Suppressor macrophage treated with lipopolysaccharide for 4 hours (primary cell): ENCODE measurements at places on chromosomes 12 and 14.

GRCh38 chr12:115923851-115924250, 353.6 kb downstream of the MED13L start:
- DNase-seq = no peak

DNA sequence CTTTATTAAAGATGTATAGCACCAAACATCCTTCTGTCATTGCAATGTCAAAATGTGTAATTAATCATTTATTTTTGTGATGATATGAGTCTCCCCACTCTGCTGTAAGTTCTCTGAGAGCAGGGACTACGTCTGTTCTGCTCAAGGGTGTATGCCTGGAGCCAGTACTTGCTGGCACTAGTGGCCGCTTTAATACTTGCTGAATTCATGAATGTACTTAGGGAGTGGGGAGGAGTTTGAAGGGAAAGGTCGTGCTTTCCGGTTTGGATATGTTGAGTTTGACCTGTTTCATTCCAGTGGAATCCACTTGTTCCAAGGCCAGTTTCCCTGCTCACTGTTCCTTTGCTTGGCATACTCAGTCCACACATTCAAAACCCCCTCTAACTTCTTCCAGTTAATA, 1.9 kb upstream of the DCAF5 start:
- no peak for DNase-seq

DNA sequence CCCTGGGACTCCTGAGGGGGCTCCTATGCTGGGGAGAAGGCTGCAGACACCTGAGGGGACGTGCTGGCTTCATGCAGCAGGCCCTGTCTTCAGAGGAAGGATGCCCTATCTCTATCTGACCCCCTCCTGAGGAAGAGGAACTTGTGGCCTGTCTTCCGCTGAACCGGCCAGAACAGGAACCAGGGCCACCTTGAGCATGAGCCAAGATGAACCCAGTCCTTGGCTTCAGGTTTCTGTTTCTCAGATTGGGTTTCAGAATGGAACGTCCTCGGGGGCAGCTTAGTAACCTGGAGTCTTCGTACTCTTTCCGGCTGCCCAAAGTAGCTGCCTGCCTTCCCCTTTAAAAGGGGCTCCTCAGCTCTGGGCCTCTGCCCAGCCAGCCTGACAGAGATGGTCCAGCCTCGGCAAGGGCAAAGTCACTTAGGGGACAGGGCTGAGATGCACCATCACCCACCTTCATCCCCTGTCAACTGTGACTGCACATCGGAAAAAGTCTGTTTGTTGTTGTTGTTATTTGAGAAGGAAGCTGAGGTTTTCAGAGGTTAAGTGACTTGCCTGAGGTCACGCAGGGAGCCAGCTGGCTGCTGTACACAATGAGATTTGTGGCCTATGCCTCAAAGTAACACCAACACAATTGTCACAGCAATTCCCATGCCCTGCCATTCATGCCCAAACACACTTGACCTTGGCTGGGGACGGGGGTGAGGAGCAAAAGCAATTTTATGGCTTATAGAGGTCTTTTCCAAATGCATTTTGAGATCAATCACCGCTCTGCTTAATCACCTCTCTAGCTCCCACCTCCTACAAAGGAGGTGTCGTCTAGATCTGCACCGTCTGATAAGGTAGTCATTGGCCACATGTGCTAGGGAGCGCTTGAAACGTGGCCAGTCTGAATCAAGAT, 13.4 kb downstream of the ASB2 start:
- peak; percentile 63 for DNase-seq

DNA sequence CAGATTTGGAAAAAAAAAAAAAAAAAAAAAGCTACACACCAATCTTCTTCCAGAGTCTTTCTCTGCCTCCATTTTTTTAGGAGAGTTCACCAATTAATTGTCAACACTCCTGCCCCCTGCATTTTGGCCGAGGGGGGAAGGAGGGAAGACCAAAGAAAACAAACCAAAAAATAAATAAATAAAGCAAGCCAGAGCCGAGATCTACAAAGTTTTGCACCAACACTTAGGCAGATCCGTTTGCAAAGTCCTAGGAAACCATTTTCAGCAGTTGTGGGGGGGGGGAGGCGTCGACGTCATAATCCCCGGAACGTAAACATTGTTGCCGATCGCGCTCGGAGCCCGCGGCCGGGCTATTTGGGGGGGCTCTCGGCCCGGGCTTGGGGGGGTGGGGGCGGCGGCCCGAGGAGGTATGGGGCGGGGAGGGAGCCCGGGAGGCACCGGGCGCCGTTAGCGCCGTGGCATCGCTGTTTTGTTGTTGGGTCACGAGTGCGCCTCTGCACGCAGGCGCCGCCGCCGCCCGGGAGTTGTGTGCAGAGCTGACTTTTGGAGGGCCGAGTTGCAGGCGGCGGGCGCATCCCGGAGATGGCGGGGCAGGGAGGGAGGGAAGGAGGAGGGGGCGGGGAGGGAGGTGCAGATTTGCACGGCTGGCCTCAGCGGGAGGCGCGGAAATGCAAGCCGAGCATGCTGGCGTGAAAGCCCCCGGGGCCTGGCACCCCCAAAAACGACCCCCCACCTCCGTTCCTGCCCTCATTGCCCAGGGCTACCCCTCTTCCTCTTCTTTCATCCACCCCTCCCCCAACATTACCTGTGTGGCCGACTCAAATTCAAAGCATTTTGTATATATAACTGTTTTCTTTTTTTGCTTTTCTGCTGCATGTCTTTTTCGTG, 598 bp downstream of the KDM2B start:
- peak; percentile 70 for DNase-seq

GRCh38 chr14:76261371-76261811, 109.7 kb downstream of the GPATCH2L start:
- DNase-seq = no peak

GRCh38 chr12:114444422-114445279, 38.7 kb upstream of the TBX5 start:
- no peak for DNase-seq

GRCh38 chr12:26032719-26033241, 74.3 kb downstream of the RASSF8 start:
- DNase-seq = no peak

DNA sequence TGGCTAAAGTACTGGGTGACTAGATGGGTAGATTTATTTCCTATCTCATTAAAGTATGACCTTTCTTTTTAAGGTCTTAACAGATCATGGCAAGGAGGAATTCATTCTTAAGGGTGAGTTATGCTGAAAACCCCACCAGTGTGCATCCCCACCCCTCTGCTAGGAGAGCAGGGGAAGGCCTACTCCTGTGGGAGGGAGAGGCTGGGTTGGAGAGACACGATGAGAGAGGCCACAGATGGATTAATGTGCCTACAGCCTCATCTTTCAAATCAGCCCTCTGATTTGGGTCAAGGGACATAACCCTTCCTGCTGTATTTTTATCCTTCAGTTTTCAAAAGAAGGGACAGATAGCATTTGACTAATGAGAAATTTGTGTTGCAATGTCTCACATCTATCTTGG, 185.5 kb downstream of the SSPN start:
- no peak for DNase-seq
